Omental fat pad (tissue), 4 donors: ENCODE measurements at places on chromosomes 4 and X.

GRCh38 chr4:86043755-86044592 lies 315.9 kb downstream of the MAPK10 start:
- no peak for DNase-seq

GRCh38 chr4:177051473-177052060 lies 258.1 kb upstream of the NEIL3 start:
- no peak for DNase-seq

DNA sequence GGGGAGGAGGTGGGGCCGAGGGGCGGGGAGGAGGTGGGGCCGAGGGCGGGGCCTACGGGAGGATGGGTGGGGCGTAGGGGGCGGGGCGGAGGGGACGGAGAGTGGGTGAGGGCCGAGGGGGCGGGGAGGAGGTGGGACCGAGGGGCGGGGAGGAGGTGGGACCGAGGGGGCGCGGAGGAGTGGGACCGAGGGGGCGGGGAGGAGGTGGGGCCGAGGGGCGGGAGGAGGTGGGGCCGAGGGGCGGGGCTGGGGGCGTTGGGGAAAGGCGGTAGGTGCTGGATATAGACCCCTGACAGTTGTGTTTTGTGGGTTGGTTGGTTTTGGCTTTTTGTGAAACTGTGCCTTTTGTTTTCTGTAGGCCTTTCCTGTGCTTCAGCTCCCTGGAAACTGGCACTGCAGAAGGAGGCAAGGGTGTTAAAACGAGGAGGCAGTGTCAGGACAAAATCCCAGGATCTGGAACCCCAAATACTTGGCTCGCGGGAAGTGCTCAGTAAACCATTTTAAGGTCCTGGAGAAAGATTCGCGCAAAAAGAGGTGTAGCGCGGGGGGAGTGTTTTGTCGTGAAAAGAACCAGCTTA lies 580 bp upstream of the MMGT1 start:
- DNase-seq: peak; percentile 36

GRCh38 chrX:41522671-41523070 lies 75.5 kb downstream of the NYX start:
- DNase-seq: no peak

GRCh38 chrX:154002215-154002719 lies 17.4 kb downstream of the IRAK1 start:
- no peak for DNase-seq

DNA sequence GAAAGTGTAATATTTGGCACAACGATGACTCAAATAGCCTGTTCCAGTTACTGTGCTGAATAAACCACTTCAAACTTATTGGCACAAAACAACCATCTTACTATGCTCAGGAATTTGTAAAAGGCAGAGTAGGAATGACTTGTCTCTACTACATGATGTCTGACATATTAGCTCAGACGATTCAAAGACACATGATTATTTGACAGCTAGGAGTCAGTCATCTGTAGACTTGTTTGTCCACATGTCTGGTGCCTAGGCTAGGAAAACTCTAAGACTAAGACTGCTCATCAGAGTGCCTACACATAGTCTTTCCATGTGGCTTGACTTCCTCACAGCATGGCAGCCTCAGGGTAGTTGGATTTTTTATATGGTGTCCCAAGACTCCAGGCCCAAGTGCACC lies 154.5 kb downstream of the FANCB start:
- no peak for DNase-seq

DNA sequence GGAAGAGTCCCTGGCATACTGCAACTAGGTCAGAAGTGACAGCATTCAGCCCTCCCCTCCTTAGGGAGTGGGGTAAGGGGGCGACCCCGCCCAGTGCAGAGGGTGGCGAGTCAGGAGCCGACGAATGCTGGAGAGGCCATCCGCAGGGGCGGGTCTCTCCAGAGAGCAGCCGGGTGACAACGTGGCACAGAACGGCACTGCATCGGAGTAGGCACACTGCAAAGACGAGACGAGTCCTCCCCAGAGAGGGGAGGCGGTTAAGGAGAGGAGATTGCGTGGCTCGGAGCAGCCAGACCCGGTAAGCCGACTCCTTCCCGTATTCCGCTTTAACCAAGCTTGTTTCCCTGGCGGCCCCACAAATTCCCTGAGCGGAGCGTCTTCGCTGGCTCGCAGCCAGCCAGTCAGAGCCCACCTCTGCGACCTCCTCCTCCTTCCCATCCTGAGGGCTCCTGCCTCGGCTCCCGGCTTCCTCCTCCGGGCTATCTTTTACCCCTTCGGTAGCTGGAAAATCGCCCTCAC lies 54.9 kb downstream of the LINC00632 start:
- no peak for DNase-seq

DNA sequence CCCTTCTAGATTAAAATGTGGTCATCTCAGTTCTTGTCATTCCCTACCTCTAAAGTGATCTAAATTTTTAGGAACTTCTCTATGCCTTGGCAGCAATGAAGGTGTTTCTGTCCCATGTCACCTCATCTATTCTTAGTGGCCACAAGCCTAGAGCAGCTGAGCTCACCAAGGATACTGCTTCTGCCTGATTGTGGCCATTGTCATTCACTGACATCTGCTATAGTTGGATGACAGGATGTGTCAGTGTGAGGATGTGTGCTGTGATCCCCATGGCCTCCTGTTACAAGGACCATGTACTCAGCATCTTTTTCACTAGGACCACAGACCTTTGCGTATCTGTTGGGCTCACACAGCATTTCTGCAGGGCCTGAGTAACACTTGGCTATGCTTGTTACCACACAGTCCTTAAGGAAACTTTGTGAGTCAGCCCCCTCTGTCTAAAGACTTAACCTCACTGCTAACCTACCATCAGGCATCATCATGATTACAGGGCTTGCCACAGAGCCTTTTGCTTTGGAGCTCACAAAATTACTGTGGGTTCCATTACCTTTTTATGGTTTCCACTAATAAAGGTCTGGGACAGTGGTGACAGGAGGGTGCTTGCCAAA lies 421.0 kb downstream of the ADAM29 start:
- DNase-seq: no peak

DNA sequence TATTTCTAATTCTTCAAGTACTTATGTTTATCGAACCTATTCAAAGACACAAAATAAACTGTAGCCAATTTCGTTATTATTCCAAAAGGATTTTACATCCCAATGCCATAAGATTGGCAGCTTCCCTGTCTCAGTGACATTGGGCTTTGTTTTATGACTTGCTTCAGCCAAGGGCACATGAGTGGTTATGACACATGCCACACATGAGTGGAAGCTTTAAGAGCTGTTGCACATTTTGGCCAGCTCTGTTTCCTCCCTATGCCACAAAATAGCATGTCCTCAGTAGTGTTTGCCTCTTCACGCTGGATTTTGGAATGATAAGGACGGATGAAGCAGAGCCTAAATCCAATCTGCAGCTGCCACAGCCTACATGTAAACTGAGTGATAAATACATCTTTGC lies 21.9 kb downstream of the SEC24D start:
- no peak for DNase-seq

DNA sequence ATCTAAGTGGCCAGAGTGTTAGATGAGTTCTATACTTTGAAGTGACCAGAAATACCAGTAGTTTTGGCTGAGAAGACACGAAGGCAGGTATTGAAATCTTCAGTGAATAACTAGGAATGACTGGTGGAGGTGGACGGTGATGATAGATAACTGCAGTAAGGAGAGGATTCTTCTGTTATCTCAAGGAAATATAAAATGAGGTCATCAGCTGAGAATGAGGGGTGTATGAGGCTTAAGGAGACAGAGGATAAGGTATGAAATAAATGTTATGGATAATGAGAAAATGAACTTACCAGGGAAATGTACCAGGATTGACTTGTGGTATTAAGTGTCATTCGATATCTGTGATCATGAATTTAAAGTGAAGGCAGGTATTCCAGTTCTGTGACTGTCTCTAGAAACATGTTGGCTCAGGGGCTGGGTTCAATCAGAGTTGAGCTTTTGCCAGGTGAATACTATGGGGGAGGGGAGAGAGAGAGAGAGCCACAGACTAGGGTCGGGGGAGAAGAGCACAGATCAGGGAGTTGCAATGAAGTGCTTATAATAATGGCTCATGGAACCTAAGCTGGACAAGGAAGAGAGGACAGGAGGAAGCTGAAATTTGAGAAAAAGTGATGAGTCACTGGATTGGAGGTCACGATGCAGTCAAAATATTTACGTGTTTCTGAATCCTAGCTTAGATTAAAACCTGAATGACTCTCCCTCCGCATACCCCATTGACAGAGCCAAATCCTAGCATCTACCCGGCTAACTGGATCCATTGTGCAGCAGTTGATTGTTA lies 37.5 kb upstream of the BRS3 start:
- no peak for DNase-seq

GRCh38 chrX:102546828-102547493 lies 30.4 kb upstream of the TMSB15A start:
- no peak for DNase-seq

- DNase-seq: no peak
These were observed 13.3 kb downstream of the TLR10 start for GRCh38 chr4:38769441-38769840.

DNA sequence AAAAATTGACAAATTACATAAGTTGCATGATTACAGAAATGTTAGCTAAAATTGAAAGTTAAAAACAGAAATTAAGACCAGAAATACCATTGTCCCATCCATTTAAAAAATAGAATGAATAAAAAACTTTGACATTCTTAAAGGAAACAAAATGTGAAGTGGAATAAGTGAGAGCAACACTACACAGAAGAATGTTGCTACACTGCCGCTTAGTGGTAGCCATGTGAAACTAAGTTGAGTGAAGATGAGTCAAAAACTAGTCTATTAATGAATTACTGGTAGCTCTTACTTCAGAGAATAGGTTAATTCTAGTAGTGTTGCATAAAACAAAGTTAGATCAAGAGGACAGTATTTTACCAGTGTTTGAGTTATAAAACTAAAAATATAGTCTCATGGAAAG lies 571.0 kb upstream of the KLHL4 start:
- DNase-seq: no peak

- DNase-seq: no peak
These were observed 660.5 kb upstream of the PABPC4L start for GRCh38 chr4:134862116-134862515.

DNA sequence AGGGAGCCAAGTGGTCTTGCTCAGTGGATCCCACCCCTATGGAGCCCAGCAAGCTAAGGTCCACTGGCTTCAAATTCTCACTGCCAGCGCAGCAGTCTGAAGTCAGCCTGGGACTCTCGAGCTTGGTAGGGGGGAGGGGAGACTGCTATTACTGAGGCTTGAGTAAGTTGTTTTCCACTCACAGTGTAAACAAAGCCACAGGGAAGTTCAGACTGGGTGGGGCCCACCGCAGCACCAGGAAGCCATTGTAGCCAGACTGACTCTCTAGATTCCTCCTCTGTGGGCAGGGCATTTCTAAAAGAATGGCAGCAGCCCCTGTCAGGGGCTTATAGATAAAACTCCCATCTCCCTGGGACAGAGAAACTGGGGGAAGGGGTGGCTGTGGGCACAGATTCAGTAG lies 721.0 kb upstream of the NDST4 start:
- DNase-seq: no peak

GRCh38 chrX:123570011-123570590 lies 162.8 kb downstream of the THOC2 start:
- no peak for DNase-seq

DNA sequence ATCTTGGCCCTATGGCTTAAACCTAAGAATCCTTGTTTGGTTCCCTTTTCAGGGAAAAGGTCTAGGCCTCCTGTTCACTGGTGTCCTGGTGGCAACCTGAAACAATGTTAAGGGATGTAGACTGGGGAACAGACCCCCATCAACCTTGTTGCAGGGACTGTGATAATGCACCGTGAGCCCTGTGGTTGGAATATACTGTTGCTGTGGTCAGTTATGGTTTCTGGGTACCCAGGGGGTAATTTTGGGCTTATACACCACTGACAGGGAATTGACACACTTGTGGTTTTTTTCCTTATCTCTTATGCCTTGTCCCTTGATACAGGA lies 64.0 kb upstream of the WDR1 start:
- no peak for DNase-seq

DNA sequence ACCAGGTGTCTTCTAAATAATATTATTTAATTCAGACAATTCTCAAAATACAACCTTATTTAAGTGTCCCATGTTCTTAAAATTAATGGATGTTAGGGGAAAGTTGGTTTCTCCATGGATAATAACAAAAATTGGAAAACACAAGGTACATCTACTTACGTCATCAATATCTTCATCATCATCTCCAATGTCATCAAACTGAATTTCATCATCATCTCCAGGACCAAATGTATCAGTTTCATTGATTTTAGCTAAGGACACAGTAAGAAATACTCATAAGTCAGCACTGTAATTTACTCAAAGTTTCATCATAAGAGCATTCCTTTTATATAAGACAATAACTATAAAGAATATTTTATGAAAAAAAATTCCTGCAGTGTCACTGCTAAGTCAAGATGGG lies 11.3 kb downstream of the EIF1AX start:
- DNase-seq: no peak

DNA sequence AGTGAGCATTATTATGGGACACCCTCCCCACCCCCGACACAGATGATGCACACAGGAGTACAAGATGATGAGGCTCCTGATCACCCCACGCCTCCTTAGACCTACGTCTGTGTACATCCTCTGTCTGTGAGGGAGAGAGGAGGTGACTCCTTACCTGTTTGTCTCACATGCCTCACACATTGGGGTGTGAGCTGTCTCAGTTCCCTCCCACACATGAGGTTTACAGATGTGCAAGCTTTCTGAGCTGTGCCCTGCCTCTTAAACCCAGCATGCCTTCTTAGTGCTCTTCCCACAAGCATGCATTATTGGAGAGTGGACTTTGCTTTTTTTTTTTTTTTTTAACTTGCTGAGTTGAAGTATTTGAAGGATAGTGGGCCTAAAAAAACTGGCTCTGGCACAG lies 76.7 kb downstream of the CLCN5 start:
- DNase-seq: no peak

DNA sequence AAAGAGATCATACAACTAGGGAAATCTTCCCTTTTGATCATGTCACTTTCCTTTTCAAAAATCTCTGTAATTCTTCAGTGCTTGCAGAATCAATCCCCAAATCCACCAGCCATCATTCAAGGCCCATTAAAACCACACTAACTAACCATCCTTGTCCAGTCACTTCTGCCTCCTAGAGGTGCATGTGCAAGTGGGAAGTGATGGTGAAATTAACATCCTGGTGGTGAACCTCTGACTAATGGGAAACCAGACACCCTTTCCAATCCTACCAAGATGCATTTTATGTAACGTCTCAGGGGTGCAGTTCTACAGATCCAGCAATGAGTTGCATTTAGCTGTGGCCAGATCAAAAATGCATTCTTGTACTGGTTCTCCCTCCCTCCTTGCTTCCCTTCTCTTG lies 341.8 kb downstream of the RAPGEF2 start:
- no peak for DNase-seq

GRCh38 chr4:185896817-185897488 lies 85.0 kb upstream of the SORBS2 start:
- no peak for DNase-seq

- DNase-seq: no peak
These were observed 145.1 kb downstream of the PRDM5 start for GRCh38 chr4:120777459-120777858.

- DNase-seq: no peak
These were observed 48.3 kb upstream of the GUCY1A1 start for GRCh38 chr4:155618183-155618838.

- no peak for DNase-seq
These were observed 311.9 kb downstream of the OPHN1 start for GRCh38 chrX:68121371-68121770.
